PC-9 (cell line): ENCODE measurements at places on chromosomes 1 and 21. TPM values are rescaled to one million over a fixed set of nuclear protein-coding genes. Genes with fewer than 3 reads are reported as not detected.
A peak's percentile ranks its signal among the peaks of the same experiment; 100 is the strongest.

CFHR4 gene
- total RNA-seq: not detected in 2 replicates

CFHR3 gene
- total RNA-seq: 0.28 TPM in 1 of 2 replicates, not detected in the other

GRCh38 chr1:100178091-100178490, at the start of gene LRRC39:
Gene LRRC39, minus strand, starts transcription at chr1:100178256. Its CDS starts 9,740 bp downstream, at chr1:100168516.
- no peaks in the 10 kb centered on the region for H3K36me3 ChIP-seq
- H3K27me3 ChIP-seq: no peaks in the 10 kb centered on the region
- H3K4me3 ChIP-seq: no peak within 1 kb of the TSS

DNA sequence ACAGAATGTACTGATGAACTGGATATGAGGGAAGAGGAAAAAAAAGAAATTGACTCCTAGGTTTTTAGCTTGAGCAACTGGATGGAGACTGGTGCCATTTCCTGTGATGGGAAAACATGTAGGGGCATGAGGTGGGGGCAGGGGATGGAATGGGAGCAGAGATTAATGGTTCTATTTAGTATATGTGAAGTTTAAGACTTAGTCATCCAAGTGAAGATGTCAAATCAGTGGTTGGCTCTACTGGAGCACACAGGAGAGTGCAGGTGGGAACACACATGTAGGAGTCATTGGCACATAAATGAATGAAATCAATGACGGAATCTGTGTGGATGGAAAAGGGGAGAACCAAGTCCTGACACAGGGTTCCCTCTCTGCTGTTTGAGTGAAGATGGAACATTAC, 224.4 kb upstream of the COA6 start:
- no peaks in the 10 kb centered on the region for H3K4me1 ChIP-seq
- H3K4me3 ChIP-seq: no peak overlapping the region
- no peak overlapping the region for H3K27ac ChIP-seq
- H3K36me3 ChIP-seq: no peaks in the 10 kb centered on the region

GRCh38 chr1:54377040-54377691, 29.0 kb downstream of the SSBP3 start:
- peak; percentile 26 for DNase-seq
- peaks cover 10% of the 10 kb centered on the region for H3K4me1 ChIP-seq
- H3K36me3 ChIP-seq: no peaks in the 10 kb centered on the region
- no peak overlapping the region for H3K27ac ChIP-seq
- no peak overlapping the region for H3K4me3 ChIP-seq

MSH4 gene
- total RNA-seq: 0.35 and 0.50 TPM in 2 replicates

DNA sequence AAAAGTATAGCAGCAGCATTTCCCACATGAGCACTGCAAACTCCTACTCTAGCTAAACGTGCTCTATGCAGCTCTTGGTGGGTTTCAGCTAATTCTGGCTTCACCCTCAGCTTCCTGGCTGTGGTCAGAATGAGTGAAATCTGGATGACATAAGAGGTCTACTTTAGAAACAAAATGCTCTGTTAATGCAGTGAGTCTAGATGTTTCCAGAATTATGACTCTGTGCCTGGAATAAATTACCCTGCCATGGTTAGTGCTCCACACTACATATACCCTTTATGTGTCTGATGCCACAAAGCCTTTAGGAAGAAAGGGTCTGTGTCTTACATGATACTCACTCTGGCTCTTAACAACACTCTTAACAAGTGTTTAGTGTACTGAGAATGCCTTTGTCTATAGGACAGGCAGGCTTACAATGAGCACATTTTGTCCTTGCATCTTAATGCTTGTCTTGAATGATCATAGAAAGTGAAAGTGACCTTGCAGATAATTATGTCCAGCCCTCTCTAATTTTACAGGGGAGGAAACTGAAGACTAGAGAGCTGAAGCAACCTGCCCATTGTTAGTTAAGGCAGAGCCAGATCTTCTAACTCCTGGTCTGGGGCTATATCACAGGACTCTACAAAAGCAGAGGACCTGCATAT, 9.2 kb downstream of the S100A10 start:
- no peak for DNase-seq
- peaks cover 70% of the 10 kb centered on the region for H3K36me3 ChIP-seq
- H3K27ac ChIP-seq: peak overlapping the region; percentile 9; the same call in 1 of the 2 replicates
- no peak overlapping the region for H3K4me3 ChIP-seq
- H3K4me1 ChIP-seq: peaks cover 93% of the 10 kb centered on the region
- H3K27me3 ChIP-seq: no peaks in the 10 kb centered on the region

IFI16 gene
- 18.5 and 31.3 TPM in 2 replicates for total RNA-seq

GRCh38 chr1:10339815-10340214, 59.0 kb upstream of the PGD start:
- 0 out of 2 replicates have a peak, but pooled peaks cover 17% of the 10 kb centered on the region for H3K4me1 ChIP-seq
- H3K27ac ChIP-seq: no peak overlapping the region
- H3K27me3 ChIP-seq: no peaks in the 10 kb centered on the region
- DNase-seq: peak; percentile 36
- H3K4me3 ChIP-seq: no peak overlapping the region

DNA sequence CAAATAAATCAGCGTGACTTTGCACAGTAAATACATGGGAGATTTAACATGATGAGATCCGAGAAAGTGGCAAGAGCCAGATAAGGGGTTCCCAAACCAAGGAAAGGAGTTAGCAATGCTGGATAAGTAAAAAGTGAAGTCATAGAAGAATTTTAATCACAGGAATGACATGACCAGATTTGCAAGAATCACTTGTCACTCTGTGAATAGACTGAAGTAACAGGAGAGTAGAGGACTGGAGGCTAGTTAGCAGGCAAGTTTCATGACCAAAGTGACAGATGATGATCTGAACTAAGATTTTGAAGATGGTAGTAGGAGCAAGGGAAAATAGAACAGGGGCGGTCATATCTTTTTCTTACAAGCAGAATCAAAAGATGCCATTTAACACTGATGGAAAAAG, 8.4 kb downstream of the CFH start:
- no peak for DNase-seq
- no peak overlapping the region for H3K27ac ChIP-seq
- no peaks in the 10 kb centered on the region for H3K27me3 ChIP-seq
- H3K4me3 ChIP-seq: no peak overlapping the region
- H3K4me1 ChIP-seq: no peaks in the 10 kb centered on the region

- H3K4me1 ChIP-seq: peaks cover 6% of the 10 kb centered on the region
- no peaks in the 10 kb centered on the region for H3K36me3 ChIP-seq
- DNase-seq: no peak
- peaks cover 5% of the 10 kb centered on the region; the same call in 1 of the 2 replicates for H3K27me3 ChIP-seq
- H3K4me3 ChIP-seq: no peak overlapping the region
- H3K27ac ChIP-seq: no peak overlapping the region
These were observed 133.6 kb downstream of the SYF2 start for GRCh38 chr1:25098717-25099116.

DNA sequence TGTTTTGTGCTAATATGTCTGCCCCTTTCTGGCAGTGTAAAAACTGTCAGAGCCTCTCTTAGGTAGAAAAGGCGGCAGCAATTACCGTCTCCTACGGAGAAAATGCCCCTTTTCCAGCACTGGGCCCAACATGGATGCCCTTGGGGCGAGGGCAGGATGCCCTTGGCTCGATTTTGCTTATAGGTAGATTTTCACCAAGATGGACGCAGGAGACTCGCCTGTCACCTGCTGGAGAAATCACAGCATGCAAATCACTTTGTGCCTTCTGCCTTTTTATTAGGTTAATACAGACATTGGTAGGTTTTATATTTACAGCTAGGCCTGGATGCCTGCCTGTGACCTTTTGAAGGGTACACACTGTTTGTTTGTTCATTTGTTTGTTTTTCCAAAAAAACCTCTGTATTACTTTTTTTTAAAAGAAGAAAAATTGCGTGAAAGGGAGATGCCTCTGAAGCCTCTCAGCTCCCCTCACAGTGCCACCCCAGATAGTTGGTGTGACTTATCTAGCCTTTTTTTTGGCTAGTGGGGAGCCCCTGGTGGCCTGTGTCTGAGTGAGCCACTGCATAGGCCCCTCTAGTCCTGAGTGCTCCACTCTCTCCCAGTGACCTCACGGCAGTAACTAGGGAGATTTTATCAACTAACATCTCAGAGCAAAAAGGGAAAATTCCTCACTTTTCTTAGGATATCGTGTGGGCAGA, 2.5 kb downstream of the ATP1B1 start:
- H3K27me3 ChIP-seq: no peaks in the 10 kb centered on the region
- H3K4me3 ChIP-seq: peak overlapping the region; percentile 99
- H3K4me1 ChIP-seq: peaks cover 59% of the 10 kb centered on the region
- peak; percentile 57 for DNase-seq
- H3K27ac ChIP-seq: peak overlapping the region; percentile 83
- H3K36me3 ChIP-seq: peaks cover 22% of the 10 kb centered on the region

DNA sequence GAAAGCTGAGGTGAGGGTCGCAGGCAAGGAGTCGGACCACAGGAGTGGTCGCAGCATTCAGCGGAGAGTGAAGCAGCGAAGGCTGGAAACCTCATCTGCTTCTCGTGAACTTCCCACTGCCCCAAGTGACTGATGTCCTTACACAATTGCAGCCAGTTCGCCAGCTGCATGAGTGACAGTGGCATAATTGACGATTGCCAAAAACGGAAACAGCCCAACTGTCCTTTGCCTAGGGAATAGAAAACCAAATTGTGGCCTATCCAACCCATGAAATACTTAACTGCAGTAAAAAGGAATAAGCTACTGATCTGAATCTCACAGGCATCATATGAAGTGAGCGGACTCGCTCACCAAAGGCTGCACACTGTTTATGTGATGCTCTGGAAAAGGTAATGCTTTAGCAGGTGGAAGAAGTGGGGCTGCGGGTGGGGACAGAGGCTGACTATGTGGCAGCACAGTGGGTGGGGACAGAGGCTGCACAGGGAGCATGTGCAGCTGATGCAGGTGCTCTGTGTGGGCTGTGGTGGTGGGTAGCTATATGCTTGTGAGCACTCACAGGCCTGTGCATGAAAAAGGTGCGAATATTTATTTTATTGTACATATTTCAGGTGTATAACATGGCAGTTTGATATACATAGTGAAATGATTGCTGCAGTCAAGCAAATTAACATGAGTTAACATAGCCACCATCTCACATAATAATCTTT, 4.2 kb upstream of the NLRP3 start:
- H3K27ac ChIP-seq: no peak overlapping the region
- no peak overlapping the region for H3K4me3 ChIP-seq
- peaks cover 4% of the 10 kb centered on the region for H3K27me3 ChIP-seq
- DNase-seq: no peak
- H3K36me3 ChIP-seq: no peaks in the 10 kb centered on the region

- no peak for DNase-seq
- no peak overlapping the region for H3K27ac ChIP-seq
- no peak overlapping the region for H3K4me3 ChIP-seq
- peaks cover 6% of the 10 kb centered on the region; the same call in 1 of the 2 replicates for H3K27me3 ChIP-seq
These were observed 125.7 kb downstream of the IGSF21 start for GRCh38 chr1:18233176-18233864.

DNA sequence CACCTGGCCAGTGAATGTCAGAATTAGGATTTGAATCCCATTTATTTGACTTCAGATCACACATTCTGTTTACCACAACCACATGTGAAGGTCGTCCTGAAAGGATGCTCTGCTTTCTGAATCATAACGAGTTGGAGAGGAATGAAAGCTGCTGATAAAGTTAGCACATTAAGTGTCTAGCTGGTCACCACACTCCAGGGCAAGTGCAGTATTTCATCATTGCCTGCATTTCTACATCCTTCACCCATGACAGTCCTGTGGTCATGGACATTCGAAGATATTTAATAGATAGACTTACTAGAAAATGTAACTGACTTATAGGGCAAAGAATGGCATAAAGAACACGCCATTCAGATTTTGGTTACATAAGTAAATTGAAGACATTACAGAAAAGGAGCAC, 52.7 kb upstream of the ST6GALNAC3 start:
- H3K27me3 ChIP-seq: peaks cover 1% of the 10 kb centered on the region; the same call in 1 of the 2 replicates
- DNase-seq: no peak
- no peak overlapping the region for H3K27ac ChIP-seq
- no peak overlapping the region for H3K4me3 ChIP-seq
- no peaks in the 10 kb centered on the region for H3K36me3 ChIP-seq

DNA sequence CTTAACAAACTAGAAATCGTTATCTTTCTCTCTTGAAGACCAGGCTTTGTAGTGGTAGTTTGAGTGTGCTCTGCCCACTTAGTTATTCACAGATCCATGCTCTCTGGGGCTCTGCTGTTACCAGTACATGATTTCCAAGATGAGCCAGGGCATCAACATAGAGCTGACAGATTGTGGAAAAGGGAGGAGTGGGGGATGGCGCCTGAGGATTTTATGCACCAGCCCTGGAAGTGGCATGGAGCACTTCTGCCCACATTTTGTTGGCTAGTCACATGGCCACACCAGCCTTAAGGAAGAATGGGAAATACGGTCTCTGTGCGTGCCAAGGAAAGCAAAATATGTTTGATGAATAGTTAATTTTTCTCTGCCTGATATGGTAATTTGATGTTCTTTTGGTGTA, 18.2 kb downstream of the TSNAX start:
- no peak overlapping the region for H3K4me3 ChIP-seq
- peaks cover 9% of the 10 kb centered on the region for H3K36me3 ChIP-seq
- H3K4me1 ChIP-seq: no peaks in the 10 kb centered on the region
- no peak for DNase-seq

- H3K27ac ChIP-seq: no peak overlapping the region
- no peaks in the 10 kb centered on the region for H3K36me3 ChIP-seq
- no peak for DNase-seq
- peaks cover 9% of the 10 kb centered on the region for H3K27me3 ChIP-seq
- H3K4me1 ChIP-seq: no peaks in the 10 kb centered on the region
- H3K4me3 ChIP-seq: no peak overlapping the region
These were observed 170.3 kb downstream of the GREM2 start for GRCh38 chr1:240441669-240442068.

DNA sequence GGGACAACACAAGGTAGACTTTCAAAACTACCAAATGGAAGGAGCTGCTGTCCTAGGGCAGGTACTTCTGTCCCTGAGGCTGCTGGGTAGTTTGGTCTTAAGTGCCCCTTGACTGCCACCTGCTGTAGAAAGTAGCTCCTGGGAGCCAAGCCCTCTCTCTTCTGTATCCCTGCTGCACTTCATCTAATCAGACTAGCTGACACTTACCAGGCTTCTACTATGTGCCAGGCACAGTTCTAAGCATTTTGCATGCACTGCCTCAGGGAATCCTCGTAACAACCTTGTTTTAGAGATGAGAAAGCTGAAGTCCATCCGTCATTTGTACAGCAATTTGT, 15.9 kb upstream of the SRSF4 start:
- H3K27me3 ChIP-seq: no peaks in the 10 kb centered on the region
- no peak overlapping the region for H3K27ac ChIP-seq
- no peak overlapping the region for H3K4me3 ChIP-seq
- peaks cover 8% of the 10 kb centered on the region for H3K4me1 ChIP-seq

DNA sequence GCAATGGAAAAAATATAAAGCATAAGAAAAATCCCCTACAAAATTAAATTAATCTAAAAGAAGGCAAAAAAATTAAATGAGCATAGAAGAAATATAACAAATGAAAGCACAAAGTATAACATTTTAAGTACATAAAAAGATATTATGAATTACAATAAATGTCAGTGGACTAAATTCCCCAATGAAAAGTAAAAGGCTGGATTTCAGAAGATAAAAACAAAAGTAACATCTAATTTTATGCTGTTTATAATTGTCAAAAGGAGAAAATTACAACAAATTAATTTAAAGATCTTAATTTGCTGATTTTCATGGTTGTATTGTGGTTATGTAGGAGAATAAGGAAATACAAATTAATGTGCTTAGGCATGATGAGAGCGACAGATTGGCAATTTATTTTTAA, 92.8 kb downstream of the NGF start:
- H3K27ac ChIP-seq: no peak overlapping the region
- no peak for DNase-seq
- H3K4me1 ChIP-seq: peaks cover 17% of the 10 kb centered on the region
- H3K27me3 ChIP-seq: no peaks in the 10 kb centered on the region
- H3K4me3 ChIP-seq: no peak overlapping the region

GRCh38 chr1:43238991-43239469, 30.8 kb upstream of the TMEM125 start:
- no peaks in the 10 kb centered on the region for H3K27me3 ChIP-seq
- no peak for DNase-seq
- H3K36me3 ChIP-seq: no peaks in the 10 kb centered on the region
- H3K4me1 ChIP-seq: peaks cover 12% of the 10 kb centered on the region
- no peak overlapping the region for H3K27ac ChIP-seq

- no peaks in the 10 kb centered on the region; the same call in 1 of the 2 replicates for H3K36me3 ChIP-seq
- no peak overlapping the region for H3K4me3 ChIP-seq
- no peak for DNase-seq
- no peak overlapping the region for H3K27ac ChIP-seq
These were observed 8.7 kb upstream of the CPLANE2 start for GRCh38 chr1:16245476-16246196.
